Pons (tissue), 1 donor: ENCODE measurements at places on chromosomes 3 and 15.

DNA sequence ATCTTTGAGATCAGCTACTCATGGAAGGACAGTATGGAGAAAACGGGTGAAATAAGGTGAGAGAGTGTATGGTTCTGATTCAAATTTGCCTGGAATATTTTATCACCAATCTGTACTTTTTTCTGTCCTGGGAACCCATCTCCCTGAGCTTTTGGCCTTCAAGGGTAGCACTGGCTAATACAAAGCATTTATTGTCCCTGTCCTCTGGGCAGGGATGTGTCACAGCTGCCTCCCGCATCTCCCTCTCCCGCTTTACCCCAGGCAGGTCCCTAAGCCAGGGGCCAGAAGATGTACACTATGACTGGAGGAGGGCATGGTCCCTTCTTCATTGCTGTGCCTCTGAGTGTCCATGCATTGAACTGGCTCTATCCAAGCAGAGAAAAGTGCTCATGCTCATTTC lies 201.7 kb upstream of the CHRNA7 start:
- peak; percentile 70 for DNase-seq

DNA sequence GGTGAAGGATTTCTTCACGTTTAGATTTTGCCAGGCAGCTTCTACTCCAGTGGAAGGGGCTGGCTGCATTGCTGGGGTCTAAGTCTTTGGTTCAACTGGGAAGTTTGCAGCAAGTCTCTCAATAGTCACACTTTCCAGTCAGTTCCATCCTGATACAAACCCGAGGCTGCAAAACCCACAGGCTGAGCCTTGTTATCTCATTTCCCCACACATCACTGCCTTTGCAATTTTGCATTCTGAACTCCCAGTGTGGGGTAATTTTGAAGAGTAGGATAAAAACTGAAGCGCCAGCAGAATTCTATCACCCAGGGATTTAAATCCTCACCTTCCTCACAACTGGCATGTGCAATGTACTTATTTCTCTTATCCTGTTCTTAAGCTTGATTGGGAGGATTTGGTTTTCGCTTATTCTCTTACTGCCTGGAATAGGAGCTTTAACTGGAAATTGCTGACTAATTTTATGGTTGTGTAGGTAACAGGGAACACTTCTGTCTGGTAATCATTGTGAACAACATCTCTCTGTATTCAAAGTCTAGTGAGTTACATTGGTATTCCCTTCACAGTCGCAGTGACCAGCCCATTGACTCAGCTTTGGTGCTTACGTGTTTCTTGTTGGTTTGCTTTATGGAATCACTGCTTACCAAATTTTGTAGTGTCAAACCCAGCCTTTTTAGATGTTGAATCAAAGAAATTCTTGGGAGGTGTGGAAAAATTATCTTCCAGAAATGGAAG lies 142.0 kb upstream of the TOPAZ1 start:
- peak; percentile 86 for DNase-seq

GRCh38 chr15:72725446-72725845 lies 39.4 kb downstream of the BBS4 start:
- no peak for DNase-seq

GRCh38 chr3:25156626-25157025 lies 271.4 kb upstream of the RARB start:
- no peak for DNase-seq

- DNase-seq = no peak
These were observed 49.1 kb upstream of the NEDD4 start for GRCh38 chr15:56042498-56042897.

DNA sequence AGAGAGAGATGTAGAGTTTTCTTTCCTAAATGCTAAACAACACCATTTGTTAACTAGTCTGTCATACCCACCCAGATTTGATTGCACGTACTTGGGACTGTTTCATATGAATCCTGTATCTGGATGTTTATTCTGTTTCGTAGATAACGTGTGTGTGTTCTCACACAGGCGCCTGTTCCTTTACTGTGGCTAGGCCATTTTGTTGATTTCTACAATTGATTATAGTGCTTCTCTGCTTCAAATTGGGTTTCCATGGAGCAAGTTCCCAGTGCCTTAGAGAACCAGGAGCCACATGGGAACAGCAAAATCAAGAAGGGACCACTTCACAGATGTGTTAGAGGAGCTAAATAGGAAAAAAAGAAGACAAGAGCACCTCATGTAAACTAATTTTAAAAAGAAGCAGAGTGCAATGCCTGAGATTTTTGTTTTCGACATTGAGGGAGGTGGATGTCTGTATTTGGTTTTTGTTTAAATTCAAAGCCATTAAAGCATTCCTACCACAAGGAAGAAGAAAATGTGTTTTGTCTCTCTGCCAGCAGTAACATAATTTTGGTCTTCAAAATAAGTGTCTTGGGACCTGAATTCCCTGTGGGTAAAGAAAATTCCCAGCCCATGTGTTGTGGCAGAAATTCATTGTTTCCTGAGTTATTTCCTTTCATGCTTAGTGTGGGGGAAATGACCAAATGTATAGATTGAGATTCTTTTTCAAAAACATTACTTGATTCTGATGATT lies 424.0 kb upstream of the C2CD4B start:
- no peak for DNase-seq

GRCh38 chr15:101137312-101137940 lies 114.4 kb downstream of the CHSY1 start:
- DNase-seq = no peak

- DNase-seq = no peak
These were observed 272.6 kb downstream of the CLSTN2 start for GRCh38 chr3:140207541-140207940.

DNA sequence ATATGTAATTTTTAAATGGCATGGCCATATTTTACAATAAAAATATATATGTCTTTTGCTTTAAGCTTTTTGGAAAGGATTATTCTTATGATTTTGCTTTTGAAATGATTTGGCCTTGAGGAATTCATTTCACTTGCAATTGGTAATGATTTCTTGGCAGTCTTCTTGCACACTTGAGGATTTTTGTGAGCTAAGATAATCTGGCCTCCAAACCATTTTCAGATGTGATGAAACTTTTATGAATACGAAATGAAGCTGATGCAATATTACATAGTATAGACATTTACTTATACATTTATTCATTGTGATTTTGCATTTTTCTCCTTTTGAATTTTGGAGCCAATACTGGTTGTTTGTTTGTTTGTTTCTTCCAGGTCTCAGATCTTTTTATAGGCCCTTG lies 6.4 kb upstream of the SH2D7 start:
- DNase-seq = no peak

DNA sequence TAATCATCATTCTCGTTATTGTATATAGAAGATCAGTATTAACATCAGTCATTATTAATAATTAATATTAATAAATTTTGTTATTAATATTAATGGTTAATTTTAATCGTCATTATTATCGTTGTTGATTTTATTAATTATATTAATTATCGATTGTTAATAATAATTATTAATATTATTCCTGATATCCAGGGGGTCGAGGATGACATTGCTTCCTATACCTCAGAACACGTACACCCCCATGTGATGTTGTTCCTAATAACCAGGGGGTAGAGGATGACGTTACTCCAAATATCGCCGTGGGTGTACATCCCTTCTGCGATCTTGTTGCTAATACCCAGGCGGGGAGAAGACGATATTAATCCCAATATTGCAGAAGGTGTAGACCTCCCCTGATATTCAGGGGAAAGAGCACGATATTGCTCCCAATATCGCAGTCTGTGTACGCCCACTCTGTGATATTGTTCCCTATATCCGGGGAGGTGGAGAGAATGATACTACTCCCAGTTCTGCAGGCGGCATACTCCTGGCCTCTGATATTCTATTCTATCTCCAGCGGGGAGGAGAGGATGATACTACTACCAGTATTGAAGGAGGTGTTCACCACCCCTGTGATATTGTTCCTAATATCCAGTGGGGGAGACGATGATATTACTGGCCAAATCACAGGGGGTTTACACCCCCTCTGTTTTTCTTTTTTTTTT lies 22.3 kb upstream of the BMF start:
- no peak for DNase-seq

GRCh38 chr3:146325170-146325569 lies 74.3 kb upstream of the PLSCR4 start:
- DNase-seq = no peak

DNA sequence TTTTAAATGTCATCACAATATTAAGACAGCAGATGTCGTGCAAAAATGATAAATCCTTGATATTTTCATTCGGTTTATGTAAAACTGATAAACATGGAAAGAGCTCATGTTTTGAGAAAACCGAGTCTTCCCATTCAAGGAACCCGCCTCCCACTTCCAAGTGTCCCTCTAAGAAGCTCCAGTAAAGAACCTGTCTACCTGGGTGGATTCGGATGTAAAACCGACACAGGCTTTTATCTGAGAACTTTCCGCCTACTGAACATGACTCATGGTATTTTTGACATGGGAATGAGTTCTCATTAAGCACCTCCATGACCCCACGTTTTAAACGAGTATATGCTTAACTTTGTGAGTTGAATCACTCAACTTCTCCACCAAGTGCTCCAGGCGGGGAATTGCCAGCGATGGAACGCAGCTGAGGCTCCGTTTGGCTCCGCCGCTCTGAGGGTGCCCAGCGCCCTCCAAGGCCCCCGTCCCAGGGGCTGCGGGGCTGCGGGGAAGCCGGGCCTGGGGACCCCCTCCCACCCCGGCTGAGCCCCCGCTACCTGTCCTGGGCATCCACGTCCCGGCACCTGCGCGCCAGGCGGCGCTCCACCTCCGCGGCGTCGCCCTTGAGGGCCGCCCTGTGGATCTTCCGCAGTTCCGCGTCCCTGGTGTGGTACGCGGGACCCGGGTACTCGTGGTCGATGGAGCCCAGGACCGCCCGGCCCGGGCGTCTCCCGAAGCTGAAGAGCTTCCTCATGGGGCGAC lies 119.9 kb downstream of the LMLN start:
- peak; percentile 12 for DNase-seq

GRCh38 chr3:42665050-42665878 lies 11.8 kb downstream of the ZBTB47 start:
- DNase-seq = no peak

- no peak for DNase-seq
These were observed 10.2 kb upstream of the DLG1 start for GRCh38 chr3:197308591-197308990.
